ENCODE measurements at places on chromosomes 7 and 10. TPM values are rescaled to one million over a fixed set of nuclear protein-coding genes. Genes with fewer than 3 reads are reported as not detected.

DNA sequence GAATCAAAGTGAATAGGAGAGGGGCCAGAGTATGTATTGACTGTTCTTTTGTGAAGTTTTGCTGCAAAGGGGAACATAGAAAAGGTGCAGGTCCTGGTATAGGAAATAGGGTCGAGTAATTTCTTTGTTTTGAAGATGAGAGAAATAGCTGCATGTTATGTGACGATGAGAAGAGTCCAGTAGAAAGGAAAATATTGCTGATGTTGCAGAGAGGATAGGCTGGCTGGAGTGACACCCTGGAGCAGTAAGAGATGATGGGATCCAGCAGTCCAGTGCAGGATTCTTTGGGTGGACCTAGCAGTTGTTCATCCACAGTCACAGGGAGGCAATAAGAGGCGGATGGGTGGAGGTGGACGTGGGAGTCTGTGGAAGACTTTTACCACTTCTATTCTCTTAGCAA is 2.1 kb upstream of the BMS1 start:
- no peaks in the 10 kb centered on the region for H3K27me3 ChIP-seq
- no peak for DNase-seq
- H3K27ac ChIP-seq, result no peak overlapping the region
- H3K36me3 ChIP-seq, result peaks cover 4% of the 10 kb centered on the region
- H3K4me3 ChIP-seq, result no peak overlapping the region

DNA sequence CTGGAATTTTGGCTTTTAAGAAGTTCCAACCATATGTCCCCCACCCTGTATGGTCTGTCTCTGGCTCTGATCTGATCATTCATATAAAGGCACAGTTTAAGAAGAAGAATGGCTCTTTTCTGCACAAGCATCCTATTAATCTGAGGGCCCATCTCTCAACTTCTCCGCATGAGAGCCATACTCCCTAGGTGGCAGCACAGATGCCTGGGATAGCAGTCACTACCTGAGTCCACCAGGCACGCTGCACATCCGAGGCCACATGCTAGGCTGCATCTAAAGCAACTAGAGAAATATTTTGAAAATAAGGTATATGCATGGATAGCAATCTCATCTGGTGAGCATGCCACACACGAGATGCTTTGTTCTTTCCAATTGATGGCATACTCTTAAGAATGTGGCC is 565.5 kb downstream of the PARD3 start:
- DNase-seq, result no peak
- H3K27ac ChIP-seq, result no peak overlapping the region
- H3K27me3 ChIP-seq, result no peaks in the 10 kb centered on the region
- H3K4me1 ChIP-seq, result no peaks in the 10 kb centered on the region
- H3K4me3 ChIP-seq, result no peak overlapping the region

- peaks cover 4% of the 10 kb centered on the region for H3K4me1 ChIP-seq
- H3K27me3 ChIP-seq, result peaks cover 3% of the 10 kb centered on the region
- no peak overlapping the region for H3K27ac ChIP-seq
- no peaks in the 10 kb centered on the region for H3K36me3 ChIP-seq
These were observed 79.2 kb upstream of the PPP1R3C start for GRCh38 chr10:91711885-91712680.

GRCh38 chr10:123607386-123607785 is 58.8 kb upstream of the GPR26 start:
- H3K27me3 ChIP-seq, result no peaks in the 10 kb centered on the region
- no peaks in the 10 kb centered on the region for H3K4me1 ChIP-seq
- no peak for DNase-seq
- H3K4me3 ChIP-seq, result no peak overlapping the region
- no peaks in the 10 kb centered on the region for H3K36me3 ChIP-seq
- H3K27ac ChIP-seq, result no peak overlapping the region

DNA sequence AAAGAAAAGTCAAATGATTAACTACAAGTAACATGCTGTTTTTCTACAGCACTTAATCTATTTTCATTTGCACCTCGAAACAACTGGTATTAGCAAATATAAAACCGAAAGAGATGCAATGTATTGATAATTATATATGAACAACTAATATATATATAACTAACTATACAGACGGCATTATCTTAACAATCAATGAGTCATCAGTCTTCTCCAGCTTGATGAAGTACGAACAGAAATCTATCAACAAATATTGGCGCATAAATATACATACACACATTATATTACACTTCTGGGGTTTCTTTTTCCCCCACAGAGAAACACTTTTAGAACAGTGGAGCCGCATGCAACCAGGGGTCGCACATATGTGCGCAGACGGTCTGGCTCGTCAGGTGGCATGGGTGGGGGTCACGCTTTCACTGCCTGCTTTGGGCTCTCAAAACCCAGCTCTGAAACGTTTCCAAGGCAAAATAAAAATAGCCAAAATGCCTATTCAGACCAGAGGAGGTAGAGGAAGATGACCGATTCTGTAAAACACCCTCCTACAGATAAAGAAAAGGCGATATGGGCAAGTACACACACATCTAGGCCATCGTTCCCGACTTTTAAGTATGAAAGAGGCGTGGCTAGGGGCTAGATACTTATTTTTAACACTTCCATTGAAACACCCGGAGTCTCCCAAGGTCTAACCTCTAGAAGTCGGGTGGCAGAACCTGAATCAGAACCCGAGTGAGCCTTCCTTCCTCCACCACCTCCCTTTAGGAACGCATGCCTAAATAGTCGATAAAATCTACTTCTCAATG is 1.7 kb downstream of the ARHGAP12 start:
- peak overlapping the region; percentile 71 for H3K4me3 ChIP-seq
- no peaks in the 10 kb centered on the region for H3K36me3 ChIP-seq
- peak overlapping the region; percentile 32 for H3K27ac ChIP-seq
- H3K4me1 ChIP-seq, result peaks cover 4% of the 10 kb centered on the region

Gene PRKAR2B
- 3.1 TPM for polyA plus RNA-seq

Gene SDK1
- 1.3 TPM for polyA plus RNA-seq

DNA sequence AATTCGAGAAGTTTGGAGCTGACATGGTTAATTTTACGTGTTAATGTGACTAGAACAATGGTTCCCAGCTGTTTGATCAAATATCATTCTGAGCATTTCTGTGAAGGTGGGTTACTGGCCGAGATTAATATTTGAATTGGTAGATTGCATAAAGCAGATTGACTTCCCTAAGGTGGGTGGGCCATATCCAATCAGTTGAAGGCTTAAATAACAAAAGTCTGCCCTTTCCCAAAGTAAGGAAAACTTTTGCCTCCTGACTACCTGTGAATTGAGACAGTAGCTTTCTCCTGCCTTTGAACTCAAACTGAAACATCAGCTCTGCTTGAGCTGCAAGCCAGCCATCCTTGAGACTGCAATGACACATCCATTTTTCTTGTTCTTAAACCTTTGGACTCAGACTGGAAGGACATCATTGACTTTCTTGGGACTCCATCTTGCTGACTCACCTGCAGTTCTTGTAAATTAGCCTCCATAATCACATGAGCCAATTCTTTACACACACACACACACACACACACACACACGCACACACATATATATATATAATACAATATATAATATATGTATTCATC is 63.1 kb upstream of the LRRTM3 start:
- H3K27me3 ChIP-seq, result no peaks in the 10 kb centered on the region
- H3K36me3 ChIP-seq, result no peaks in the 10 kb centered on the region
- no peak overlapping the region for H3K4me3 ChIP-seq
- DNase-seq, result no peak

Gene TCAF2
- 3.0 TPM for polyA plus RNA-seq

- H3K36me3 ChIP-seq, result no peaks in the 10 kb centered on the region
- H3K4me1 ChIP-seq, result peaks cover 2% of the 10 kb centered on the region
These were observed 17.0 kb downstream of the PKD1L1 start for GRCh38 chr7:47931005-47932004.

- H3K27ac ChIP-seq, result no peak overlapping the region
- no peaks in the 10 kb centered on the region for H3K27me3 ChIP-seq
- H3K36me3 ChIP-seq, result no peaks in the 10 kb centered on the region
- no peak overlapping the region for H3K4me3 ChIP-seq
- no peak for DNase-seq
These were observed 263.8 kb downstream of the PTEN start for GRCh38 chr10:88127269-88127668.

DNA sequence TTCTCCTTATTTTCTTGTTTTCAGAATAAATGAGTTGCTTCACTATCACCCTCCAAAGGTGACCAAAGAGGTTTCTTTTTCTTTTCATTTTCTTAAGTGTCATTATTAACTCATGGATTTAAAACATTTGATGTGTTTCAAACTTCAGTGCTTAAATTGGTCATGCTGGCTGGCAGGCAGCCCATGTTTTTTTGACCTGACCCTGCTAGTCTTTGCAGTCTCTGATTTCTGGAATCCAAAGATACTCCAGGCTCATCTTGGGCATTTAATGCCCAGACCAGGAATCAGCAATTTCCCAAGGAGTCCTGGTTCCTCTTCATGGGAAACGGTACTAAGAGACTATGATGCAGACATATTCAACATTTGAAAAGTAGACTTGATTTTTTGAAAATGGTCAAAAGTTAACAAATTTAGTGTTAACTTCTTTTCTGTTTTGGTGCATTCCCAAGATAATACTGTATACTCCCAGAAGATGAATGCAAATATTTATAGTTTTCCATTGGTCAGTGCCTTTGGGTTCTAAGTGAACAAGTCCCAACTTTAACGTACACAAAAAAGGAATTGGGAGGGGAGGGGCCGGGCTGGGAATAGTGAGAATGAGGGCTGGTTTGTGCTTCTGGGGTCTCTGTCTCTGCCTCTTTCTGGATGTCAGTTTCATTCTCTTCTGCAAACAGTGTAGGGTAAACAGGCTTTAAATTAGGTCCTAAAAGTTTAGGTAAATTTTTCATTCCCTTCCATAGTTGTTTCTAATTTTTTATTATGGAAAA is 19.8 kb downstream of the NUB1 start:
- peak overlapping the region; percentile 38 for H3K27ac ChIP-seq
- no peaks in the 10 kb centered on the region for H3K27me3 ChIP-seq
- H3K4me1 ChIP-seq, result peaks cover 12% of the 10 kb centered on the region
- DNase-seq, result peak; percentile 49
- peaks cover 16% of the 10 kb centered on the region for H3K36me3 ChIP-seq
- H3K4me3 ChIP-seq, result no peak overlapping the region

DNA sequence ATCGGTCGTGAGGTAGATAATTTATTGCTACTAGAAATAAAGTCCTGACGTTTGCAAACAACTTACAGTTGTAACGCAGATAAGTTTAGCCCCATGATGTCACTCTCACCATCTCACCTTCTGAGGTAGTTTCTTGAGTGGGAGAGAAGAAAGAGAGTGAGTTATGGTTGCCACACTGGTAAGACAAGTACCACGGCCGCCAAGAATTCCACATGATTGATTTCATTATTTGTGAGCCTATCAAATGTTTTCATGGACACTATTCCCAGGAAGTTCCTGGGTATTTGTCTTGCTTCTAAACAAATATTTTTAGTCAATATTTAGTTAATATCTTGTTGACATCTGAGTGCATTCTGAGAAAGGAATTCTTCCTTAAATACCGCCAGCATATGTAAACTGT is 339.4 kb upstream of the KIAA1217 start:
- no peak overlapping the region for H3K4me3 ChIP-seq
- H3K27ac ChIP-seq, result no peak overlapping the region
- DNase-seq, result no peak
- H3K4me1 ChIP-seq, result no peaks in the 10 kb centered on the region

DNA sequence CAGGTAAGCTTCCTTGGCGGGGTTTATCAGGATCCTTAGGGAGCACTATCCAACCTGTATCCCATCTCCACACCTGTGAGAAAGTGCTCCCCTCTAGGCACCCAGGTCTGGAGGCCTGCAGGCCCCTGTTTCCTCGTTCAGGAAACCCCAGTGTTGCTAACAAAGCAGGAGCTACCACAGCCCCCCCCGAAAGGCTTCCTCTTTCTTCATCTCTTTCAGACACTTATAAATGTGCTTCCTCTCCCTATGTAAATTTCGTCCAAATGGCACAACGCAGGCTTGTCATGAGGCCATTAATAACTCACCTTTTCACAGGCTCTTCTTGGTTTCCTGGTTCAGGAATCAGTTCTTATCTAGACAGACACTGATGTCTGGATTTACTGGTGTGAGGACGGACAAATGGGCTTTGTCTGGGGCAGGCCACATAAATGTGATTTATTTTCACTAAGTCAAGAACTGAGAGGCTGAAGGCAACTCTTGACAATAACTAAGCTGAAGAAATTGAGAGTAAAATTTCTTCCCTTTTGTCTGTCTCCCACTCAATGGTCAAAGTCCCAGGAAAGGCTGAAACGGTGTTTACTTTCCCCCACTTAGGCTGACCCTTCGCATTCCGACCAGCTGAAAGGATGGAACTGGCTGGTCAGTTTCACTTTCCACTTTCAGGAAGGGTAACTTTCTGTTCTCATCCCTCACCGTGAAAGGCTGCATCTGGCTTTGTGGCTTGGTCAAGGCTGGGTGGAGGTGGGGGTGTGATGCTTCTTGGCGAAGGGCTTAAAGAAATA is 46.8 kb downstream of the PIK3AP1 start:
- H3K4me3 ChIP-seq, result no peak overlapping the region
- no peaks in the 10 kb centered on the region for H3K36me3 ChIP-seq
- peak; percentile 63 for DNase-seq
- peaks cover 7% of the 10 kb centered on the region for H3K4me1 ChIP-seq
